H1 (cell line): ENCODE measurements at places on chromosomes 6 and 20. TPM values are rescaled to one million over a fixed set of nuclear protein-coding genes. Genes with fewer than 3 reads are reported as not detected.
A peak's percentile ranks its signal among the peaks of the same experiment; 100 is the strongest.

DNA sequence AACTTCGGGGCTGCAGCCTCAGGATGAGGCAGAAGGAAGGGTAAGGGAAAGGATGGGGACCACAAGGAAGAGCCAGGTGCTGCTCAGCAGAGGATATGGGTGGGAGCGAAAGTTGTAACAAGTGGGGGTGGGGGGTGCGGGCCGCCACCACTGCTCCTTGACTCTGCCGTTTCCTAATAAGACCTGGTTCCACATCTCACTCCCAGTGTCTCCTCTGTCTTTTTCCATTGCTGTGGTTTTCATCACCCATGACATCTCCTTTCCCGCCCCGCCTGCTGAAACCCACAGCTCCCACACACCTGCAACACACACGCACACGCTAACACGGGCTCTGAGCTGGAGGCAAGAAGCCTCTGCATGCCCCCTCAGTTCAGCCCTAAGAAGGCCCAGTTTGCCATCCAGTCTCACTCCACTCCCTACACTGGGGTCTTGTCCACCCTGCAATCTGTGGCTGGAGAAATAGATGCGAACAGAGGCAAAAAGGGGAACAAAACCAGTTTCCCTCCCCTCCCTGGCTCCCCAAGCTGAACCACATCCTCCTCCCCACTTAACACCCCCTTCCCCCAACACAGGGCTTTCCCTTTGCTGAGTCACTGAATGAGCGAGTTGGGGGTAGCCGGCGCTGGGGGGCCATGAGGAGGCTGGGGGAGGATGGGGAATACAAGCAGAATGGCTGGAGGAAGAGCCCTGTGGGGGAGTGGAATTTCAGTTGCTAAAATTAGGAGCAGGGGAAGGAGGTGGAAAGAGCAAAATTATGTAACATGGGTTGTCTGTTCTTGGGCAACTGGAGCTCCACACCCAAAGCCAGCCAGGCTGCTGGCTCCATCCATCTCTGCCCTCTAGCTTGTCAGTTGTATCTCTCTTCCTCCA lies 11.5 kb downstream of the NFKBIL1 start:
- no peak for DNase-seq

GRCh38 chr20:17969884-17970409 lies 1.1 kb downstream of the MGME1 start:
- no peak for DNase-seq

- peak; percentile 57 for DNase-seq
Observed at GRCh38 chr6:14210663-14211561, 93.3 kb downstream of the CD83 start.

GRCh38 chr6:158249340-158249836 lies 62.9 kb upstream of the TULP4 start:
- DNase-seq: no peak

- no peak for DNase-seq
Observed at GRCh38 chr6:127118298-127119101, at the start of gene RSPO3. Gene RSPO3 (plus strand): TSS chr6:127118671. CDS start chr6:127119193, 522 bp downstream.

DNA sequence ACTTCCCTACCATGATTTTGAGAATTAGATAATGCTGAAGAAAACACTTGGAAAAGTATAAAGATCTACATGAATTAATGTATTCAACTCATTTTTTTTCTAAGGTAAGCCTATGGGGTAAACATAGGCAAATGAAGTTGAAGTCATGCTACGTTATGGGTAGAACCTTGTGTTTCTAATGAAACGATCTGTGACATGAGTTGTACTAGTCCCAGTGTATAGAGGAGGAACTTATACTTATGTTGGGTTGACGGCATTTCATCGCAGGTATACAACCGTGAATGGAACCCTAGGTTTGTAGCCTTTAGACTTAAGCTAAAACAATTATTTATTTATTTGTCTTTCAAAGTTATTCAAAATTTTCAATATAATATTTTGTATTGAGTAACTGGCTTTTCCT lies 2.6 kb downstream of the SLC35F1 start:
- no peak for DNase-seq

DNA sequence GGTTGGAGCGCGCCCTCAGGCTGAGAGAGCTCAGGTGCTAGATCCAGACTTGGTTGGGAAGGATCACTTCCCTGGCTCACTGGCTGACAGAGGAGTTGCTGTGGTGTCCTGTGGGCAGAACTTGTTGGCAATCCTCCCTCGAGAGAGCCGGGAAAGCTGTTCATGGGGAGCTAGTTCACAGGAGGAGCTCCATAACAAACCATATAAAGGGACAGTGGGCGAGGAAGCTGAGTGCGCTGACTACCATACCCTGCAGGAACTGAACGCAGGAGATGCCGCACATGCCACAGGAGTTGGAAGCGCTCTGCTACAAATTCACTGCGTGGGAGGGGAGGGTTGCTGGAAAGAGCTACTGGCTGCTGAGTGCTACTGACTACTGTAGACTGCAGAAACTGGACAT lies 243.2 kb downstream of the OGFRL1 start:
- no peak for DNase-seq

DNA sequence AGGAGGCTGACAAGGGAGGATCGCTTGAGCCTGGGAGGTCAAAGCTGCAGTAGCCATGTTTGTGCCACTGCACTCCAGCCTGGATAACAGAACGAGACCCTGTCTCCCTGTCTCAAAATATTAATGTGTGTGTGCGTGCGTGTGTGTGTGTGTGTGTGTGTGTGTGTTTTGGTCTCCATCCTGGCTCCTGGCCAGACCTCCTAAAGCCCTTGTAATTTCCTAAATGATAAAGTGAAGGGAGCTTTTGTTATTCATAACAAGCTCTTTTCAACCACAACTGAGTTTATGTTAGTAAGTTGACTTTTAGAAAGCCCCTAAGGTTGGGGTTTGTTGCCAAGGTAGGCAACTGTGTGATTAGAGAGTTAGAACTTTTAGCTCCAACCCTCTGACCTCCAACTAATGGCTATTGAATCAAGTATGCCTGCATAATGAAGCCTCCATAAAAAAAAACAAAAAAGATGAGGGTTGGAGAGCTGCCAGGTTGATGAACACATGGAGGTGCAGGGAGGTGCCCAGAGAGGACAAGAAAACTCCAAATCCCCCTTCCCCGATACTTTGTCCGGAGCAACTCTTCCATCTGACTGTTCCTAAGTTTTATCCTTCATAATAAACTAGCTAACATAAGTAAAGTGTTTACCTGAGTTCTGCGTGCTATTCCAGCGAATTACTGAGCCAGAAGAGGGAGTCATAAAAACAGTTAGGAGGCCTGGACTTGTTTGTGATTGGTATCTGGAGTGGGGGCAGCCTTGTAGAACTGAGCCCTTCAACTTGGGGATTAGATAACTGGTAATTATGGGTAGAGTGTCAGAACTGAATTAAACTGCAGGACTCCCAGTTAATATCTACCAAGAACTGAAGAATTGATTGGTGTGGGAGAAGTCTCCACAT lies 5.3 kb upstream of the AIF1 start:
- DNase-seq: no peak

DNA sequence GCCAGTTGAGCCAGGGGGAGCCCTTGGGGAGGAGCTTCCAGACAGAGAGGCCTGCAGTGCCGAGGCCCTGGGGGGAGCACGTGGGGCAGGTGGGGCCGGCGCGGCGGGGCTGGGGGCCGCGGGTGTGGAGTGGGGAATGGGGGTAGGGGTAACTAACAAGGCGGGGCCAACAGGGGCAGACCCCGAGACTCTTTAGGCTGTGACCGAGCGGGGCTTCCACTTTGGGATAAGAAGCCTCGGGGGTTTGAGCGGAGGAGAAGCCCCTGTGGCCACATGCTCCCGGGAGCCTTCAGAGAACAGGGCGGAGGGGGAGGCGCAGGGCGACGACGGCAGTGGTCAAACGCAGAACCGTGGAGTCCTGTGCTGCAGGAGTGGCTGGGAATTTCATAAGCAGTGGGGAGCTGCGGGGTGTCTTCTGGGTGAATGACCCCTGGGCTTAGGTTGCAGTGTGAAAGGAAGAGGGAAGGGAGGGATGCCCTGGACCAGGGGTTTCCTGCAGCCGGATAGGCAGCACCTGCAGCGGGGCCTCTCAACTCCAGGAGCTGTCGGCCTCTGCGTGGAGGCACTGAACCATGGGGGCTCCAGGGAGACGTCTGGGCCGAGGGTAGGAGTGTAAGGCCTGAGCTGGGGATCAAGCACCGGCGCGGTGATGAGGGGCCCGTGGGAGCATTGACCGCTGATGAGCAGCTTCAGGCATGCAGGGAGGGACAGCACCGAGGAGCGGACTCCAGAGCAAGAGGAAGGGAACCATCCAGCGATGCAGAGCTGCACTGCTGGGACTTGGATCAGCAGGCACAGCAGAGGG lies 121.0 kb downstream of the SYNDIG1 start:
- DNase-seq: no peak

- no peak for DNase-seq
Observed at GRCh38 chr20:10280018-10280908, 61.6 kb downstream of the SNAP25 start.

GRCh38 chr6:13526727-13527670 lies 39.6 kb upstream of the GFOD1 start:
- DNase-seq: peak; percentile 44

- DNase-seq: no peak
Observed at GRCh38 chr6:31521835-31522234, 6.9 kb upstream of the MCCD1 start.

DNA sequence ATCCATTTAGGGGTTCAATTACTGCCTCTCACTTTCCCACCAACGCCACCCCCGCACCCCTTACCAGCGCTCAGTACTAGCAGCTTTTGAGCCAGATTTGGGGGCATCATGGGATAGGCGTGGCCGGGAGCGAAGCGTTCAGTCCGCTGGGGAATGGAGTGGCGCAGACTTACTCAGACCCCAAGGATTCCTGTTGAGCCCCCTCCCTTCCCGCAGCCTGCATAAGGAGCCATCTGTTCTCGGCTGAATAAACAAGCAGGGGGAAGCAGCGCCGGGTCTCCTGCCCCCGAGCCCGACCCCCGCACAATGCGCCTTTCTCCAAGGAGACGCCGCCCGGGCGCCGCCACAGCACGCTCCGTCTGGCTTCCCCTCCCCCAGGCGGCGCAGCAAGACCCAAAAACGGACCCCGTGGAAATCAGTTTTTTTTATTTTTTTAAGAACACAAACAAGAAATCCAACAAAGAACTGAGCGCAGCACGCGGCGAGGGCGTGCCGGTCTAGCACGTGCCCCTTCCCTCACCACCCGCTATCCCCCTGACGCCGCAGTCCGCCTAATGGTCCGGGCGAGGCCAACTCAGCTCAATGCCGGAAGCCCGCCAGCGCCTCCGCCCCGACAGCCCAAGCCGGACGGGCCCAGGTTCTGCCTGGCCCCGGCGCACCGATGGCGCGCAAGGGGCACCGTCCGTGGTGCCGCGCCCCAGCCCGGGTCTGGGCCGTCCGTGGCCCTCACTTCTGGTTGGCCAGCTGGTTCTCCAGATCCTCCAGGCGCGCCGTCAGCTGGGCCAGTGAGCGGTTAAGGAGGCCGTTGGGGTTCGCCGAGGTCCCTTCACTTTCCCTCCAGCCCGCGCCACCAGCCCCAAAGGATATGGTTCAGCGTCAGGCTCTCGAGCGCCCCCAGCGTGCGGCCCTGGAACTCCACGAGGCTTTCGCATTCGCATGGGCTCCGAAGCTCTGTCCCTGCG lies 13.3 kb upstream of the RBPJL start:
- DNase-seq: peak; percentile 64

Gene TMEM74B
- total RNA-seq: 2.8 and 4.0 TPM in 2 replicates

Gene ADGRF1
- total RNA-seq: not detected in 2 replicates

Gene CTCFL
- 0.80 and 0.82 TPM in 2 replicates for total RNA-seq

Gene LMBRD1
- 15.1 and 16.8 TPM in 2 replicates for total RNA-seq

Gene SLC25A27
- total RNA-seq: 8.4 and 9.5 TPM in 2 replicates

Gene HAO1
- not detected in 2 replicates for total RNA-seq
